Effector memory CD8-positive, alpha-beta T cell (primary cell): ENCODE measurements at places on chromosomes 4 and X.

DNA sequence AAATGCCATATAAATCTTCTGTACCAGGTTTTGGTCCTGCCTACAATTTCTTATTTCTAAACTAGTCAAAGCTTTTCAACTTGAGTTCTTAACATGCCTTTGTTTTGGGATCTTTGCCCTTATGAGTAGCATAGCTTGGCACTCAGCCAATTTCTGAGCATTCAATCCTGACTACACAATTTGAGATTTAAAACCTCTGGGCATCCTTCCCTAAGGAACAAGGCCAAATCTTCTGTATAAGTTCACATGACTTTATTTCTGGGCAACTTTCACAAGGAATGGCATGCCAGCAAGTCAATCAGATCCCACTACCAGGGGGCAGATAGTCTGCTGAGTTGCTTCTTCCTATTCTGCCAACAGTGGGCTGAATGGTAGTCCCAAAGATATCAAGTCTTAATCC, 254.2 kb downstream of the ADAMTS3 start:
- no peak for DNase-seq
- H3K27me3 ChIP-seq = no peaks in the 10 kb centered on the region
- peaks cover 5% of the 10 kb centered on the region for H3K4me1 ChIP-seq
- H3K36me3 ChIP-seq = no peaks in the 10 kb centered on the region
- H3K4me3 ChIP-seq = no peak overlapping the region
- no peak overlapping the region for H3K27ac ChIP-seq

GRCh38 chr4:94486372-94486801, 34.6 kb downstream of the PDLIM5 start:
- H3K27me3 ChIP-seq = no peaks in the 10 kb centered on the region
- no peak overlapping the region for H3K4me3 ChIP-seq
- peaks cover 3% of the 10 kb centered on the region for H3K36me3 ChIP-seq
- H3K27ac ChIP-seq = no peak overlapping the region
- H3K4me1 ChIP-seq = peaks cover 11% of the 10 kb centered on the region
- no peak for DNase-seq

- H3K4me1 ChIP-seq = no peaks in the 10 kb centered on the region
- H3K36me3 ChIP-seq = no peaks in the 10 kb centered on the region
- no peak overlapping the region for H3K27ac ChIP-seq
- no peaks in the 10 kb centered on the region for H3K27me3 ChIP-seq
- H3K4me3 ChIP-seq = no peak overlapping the region
These were observed 689.3 kb downstream of the CENPC start for GRCh38 chr4:66855956-66856355.

DNA sequence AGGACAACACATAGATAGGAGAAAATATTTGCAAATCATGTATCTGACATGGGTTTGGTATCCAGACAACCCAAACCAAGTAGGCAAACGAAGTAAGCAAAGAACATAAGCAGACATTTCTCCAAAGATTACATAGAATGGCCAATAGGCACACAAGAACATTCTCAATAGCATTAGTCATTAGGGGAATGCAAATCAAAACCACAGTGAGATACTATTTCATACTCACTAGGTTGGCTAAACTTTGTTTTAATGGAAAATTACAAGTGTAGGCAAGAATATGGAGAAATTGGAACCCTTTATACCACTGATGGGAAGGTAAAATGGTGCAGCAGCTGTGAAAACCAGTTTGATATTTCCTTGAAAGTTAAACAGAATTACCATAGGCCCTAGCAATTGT, 74.7 kb downstream of the CHRNA9 start:
- H3K4me1 ChIP-seq = peaks cover 1% of the 10 kb centered on the region
- no peak overlapping the region for H3K4me3 ChIP-seq
- H3K27ac ChIP-seq = no peak overlapping the region
- no peak for DNase-seq
- H3K36me3 ChIP-seq = no peaks in the 10 kb centered on the region

DNA sequence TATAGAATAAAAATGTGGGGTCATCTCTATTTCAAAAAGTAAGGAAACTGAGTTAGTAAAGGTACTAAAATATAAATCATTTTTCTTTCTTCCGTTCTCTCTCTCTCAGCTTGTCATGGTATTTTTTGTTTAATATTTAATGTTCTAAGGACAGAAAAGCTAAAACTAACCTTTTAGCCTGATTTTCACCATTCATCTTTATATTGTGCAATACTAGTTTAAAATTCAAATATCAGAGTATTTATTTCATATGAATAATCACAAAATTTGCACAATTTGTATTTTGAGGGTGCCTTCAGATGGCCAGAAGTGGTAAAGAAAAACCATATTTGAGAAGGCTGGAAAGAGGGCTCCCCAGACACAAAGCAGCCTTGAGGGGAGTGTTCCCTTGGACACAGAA, 197.6 kb upstream of the AR start:
- no peaks in the 10 kb centered on the region for H3K27me3 ChIP-seq
- H3K36me3 ChIP-seq = no peaks in the 10 kb centered on the region
- no peak for DNase-seq

- no peak overlapping the region for H3K4me3 ChIP-seq
- no peak for DNase-seq
- no peaks in the 10 kb centered on the region for H3K36me3 ChIP-seq
These were observed 63.2 kb downstream of the FRAS1 start for GRCh38 chr4:78120144-78120880.
